ENCODE measurements at places on chromosomes 16 and 17.

DNA sequence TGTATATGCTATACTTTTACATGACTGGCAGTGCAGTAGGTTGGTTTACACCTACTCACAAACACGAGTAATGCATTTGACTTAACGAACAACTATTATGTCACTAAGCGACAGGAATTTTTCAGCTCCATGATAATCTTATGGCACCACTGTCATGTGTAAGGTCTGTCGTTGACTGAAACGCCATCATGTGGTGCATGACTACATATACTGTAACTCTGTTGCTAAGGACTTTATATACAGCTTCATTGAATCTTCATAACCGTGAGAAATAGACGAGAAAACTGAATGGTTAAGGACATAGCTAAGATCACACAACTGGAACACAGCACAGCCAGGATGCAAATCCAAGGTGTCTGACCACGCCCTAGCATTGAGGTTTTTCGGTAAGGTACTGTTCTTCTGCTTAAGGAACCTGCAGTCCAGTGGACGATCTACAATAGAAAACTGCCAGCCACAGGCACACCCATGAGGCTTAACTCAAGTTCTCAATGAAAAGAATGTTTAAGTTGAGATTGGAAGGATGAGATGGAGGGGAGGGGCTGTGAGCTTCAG, 3.3 kb downstream of the CFAP20 start:
- no peak for DNase-seq

- no peak for DNase-seq
Measured at GRCh38 chr17:28493460-28493859, 12.7 kb upstream of the FOXN1 start.

DNA sequence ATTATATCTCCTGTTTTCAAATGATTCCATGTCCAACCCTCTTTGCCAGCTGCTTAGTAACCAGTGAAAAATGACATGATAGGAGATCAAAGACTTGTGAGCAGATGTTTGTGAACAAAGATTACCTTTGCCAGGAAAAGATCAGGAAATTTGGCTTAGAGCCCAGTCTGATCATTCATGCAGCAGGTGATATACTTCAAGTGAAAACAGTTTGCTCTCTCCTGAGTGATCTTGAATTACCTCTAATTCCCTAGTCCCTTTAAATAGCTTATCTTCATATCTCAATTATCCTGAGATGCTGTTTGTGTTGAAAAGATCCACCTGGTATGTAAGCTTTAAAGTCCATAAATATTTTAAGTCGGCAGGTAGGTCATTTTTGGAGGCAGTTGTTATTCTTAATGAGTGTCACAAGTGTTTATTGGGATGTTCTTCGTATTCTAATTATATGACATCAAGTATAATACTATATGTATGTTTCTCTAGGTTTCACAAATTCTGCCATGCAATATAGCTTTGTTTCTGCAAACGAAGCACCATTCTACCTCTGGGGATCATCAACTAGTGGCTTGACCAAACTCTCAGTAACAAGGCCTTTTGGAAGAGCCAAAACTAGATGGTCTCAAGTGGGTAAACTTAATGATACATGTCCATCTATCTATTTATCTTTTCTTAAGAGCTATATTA, 13.2 kb upstream of the VPS35L start:
- no peak for DNase-seq

DNA sequence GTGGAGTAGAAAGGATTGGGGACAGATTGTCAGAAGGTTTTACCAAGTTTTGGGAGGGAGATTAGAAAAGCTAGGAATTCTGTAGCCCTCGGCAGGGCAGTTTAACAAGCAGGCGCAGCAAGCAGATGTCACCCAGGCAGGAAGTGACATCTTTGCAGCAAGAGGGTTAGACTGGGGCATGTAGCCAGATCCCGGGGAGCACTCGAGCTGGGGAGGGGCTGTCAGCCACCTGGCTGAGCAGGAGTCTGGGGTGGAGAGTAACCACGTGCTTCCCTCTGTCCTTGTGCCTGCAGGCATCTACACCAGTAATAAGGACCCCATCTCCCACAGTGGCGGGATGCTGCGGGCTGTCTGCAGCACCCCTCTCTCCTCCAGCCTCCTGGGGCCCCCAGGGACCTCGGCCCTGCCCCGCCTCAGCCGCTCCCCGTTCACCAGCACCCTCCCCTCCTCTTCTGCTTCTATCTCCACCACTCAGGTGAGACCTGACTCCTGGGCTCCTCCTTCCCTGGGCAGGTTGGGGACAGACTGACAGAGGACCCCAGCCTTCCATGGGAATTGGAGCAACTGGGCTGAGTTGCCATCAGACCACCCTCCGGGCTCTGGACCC, 12.2 kb downstream of the MLLT6 start:
- no peak for DNase-seq

DNA sequence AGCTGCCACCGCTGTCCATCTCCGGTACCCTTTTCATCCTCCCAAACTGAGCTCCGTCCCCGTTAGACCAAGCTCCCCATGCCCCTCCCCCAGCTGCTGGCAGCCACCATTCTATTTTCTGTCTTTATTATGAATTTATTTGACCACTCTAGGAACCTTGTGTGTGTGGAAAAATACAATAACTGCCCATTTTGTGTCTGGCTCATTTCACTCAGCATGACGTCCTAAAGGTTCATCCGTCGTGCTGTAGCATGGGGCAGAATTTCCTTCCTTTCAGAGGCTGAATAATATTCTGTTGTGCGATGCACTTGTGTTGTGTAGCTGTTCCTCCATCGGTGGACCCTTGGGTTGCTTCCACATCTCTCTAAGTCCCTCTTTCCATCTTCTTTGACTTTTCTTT, 263.1 kb downstream of the SEC14L1 start:
- DNase-seq, result no peak

DNA sequence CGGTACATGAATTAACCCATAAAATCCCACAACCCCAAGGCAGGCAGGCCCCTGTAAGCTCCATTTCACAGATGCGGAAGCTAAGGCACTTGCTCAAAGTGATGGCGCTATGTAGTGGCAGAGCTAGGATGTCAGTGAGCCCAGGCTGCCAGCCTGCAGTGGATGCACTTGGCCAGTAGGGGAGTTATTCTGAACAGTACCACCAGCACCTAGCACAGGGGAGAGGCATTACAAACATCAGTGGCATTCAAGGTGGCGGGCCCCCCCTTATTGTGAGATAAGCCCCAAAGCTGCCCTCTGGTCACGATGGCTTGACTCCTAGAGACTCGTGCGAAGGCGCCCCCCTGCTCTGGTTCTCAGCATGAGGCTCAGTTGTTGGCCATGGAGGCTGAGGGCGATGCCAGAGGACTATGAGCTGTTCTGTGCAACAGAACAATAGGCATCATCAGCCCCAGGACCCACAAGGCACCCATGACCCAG, 33.8 kb downstream of the GTF3C1 start:
- DNase-seq, result no peak

DNA sequence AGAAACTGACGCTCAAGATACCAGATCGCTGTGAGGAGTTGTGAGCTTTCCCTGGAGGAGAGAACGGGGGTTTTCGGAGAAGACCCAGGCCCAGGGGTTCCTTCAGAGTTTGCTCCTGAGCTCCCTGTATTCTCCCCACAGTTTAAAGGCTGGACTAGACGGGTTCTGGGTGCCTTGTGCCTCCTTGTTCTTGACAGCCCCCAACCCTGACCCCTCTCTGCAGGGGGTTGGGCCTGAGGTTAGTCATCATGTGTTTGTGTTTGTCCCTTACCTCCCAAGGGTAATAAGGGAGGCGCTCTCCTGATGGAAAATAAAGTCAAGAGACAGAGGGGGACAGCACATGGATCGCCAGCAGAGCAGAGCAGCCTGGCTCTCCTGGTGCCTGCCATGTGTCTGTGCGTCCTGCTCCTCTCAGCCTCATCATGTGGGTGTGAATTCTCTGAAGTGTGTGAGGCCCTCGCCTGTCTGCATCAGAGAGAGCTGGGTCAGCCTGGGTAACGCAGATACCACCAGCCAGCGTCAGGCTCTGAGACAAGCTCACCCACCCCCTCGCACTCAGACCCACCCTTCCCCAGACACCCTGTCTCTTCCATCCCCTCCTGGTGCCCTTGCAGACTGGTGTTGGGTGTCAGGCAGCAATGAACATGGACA, 8.7 kb downstream of the HEXIM2 start:
- DNase-seq, result no peak

GRCh38 chr17:71071041-71071440, 901.7 kb downstream of the KCNJ2 start:
- DNase-seq, result no peak

GRCh38 chr16:26442321-26442720, 624.4 kb upstream of the C16orf82 start:
- no peak for DNase-seq

DNA sequence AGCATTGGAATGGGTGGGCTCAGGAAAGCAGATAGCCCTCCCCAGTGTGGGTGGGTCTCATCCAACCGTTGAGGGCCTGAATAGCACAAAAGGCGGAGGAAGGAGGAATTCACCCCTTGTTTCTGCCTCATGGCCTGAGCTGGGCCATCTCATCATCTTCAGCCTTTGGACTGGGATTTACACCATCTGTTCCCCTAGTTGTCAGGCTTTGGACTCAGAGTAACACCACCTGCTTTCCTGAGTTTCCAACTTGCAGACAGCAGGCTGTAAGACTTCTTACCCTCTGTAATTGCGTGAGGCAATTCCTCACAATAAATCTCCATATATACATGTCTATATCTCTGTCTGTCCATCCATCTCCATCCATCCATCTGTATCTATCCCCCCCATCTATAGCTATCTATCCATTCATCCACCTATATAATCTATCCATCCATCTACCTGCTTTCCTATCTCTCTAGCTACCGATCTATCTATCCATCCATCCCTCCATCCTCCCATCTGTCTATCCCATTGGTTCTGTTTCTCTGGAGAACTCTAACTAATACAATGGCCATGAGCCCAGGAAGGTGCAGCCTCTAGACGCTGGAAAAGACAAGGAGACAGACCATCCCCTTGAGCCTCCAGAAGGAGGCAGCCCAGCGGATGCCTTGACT, 21.3 kb downstream of the DNAH17 start:
- no peak for DNase-seq

DNA sequence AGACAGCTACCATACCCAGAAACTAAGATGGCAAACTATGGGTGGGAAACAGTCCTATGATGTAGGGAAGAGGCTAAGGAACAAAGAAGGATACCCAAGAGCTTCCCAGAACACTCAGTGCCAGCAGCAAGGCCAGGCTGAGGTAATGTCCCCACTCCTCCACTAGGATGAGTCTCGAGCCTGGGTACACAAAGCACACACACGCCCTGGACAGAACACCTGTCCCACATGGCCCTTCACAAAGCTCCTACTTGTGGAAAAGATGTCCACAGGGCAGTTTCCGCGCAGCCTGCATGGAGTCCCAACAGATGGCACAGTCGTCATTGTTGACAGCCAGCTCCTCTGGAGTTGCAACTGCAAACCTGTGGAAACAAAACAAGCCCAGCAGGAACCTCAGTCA, 23.9 kb downstream of the AMFR start:
- DNase-seq, result no peak

DNA sequence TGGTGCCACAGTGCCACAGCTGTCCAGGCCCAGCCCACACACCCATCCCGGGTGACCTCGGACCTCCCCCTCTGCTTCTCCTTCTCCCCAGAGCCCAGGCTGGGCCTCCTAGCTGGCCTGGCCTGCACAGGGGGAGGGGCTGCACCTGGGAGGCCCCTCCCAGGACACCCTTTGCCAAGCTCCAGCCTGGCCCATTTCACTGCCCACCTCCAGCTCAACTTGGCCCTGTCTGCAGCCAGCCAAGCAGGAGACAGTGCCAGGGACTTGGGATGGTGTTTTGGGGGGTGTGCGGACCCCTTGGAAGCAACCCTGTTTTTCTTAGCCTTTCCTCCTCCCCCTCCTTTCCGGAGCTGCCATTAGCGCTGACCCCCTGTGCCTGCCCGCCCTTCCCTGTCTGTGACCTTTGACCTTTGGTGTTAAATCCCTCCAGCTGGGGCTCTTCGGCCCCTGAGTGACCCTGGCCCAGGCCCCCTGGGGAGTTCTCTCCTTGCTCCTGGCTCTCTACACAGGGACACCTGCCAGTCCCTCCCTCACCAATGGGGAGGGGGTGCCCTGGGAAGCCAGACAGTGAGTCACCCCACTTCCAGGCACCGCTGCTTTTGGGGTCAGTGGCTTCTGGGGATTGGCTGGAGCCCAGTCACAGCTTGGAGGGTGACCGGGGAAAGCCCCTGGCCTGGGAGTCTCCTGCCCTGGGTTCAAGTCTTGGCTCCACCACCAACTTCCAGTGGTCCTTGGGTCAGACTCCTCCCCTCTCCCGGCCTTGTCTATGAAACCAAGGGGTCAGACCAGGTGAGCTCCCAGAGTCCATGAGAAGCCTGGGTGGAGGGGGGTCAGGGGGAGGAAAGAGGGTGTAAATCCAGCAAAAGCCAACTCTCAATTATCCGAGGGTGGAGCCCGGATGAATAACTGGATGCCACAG, 1.9 kb downstream of the GLIS2 start:
- no peak for DNase-seq

- DNase-seq, result no peak
Measured at GRCh38 chr17:2693561-2694380, 17.8 kb downstream of the CLUH start.

- no peak for DNase-seq
Measured at GRCh38 chr16:50535506-50536257, 12.5 kb upstream of the NKD1 start.

DNA sequence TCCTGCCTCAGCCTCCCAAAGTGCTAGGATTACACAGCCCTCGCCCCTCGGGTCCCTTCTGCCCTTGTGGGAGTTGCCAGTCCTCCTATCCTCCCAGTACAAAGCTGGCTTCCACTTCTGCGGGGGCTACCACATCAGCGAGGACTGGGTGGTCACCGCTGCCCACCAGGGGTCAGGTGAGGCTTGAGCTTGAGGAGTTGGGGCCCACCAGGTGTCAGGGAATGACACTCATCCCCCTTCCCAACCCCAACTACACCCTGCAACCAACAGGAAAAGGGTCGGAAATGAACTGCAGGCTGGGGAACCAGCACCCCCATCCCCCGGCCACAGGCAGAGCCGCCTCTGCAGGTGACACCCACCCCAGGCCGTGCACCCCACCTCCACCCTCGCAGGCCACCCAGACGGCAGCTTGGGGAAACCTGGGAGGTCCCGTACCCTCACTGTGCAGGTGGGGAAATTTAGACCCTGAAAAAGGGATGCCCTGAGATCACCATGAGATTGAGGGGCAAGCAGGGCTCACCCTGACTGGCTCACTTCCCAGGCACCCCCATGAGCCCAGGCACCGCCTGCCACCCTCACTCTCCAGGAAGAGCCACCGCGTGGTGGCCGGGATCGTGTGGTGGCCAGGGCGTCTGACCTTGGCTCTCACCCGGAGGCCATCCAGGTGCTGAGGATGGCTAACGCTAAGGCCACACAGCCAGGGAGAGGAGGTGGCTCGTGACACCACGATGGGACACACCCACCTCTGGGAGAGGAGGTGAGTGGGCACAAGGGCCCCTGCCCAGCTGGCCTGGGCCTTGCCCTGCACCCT, 8.0 kb downstream of the CTRB1 start:
- DNase-seq, result no peak

All from smooth muscle cell of the brain vasculature (primary cell).